Stimulated activated CD4-positive, alpha-beta T cell treated with anti-CD3 and anti-CD28 coated beads, TNF-alpha, amount 100 ng/mL, for 24 hours (primary cell): ENCODE measurements at places on chromosomes 5 and 9.

DNA sequence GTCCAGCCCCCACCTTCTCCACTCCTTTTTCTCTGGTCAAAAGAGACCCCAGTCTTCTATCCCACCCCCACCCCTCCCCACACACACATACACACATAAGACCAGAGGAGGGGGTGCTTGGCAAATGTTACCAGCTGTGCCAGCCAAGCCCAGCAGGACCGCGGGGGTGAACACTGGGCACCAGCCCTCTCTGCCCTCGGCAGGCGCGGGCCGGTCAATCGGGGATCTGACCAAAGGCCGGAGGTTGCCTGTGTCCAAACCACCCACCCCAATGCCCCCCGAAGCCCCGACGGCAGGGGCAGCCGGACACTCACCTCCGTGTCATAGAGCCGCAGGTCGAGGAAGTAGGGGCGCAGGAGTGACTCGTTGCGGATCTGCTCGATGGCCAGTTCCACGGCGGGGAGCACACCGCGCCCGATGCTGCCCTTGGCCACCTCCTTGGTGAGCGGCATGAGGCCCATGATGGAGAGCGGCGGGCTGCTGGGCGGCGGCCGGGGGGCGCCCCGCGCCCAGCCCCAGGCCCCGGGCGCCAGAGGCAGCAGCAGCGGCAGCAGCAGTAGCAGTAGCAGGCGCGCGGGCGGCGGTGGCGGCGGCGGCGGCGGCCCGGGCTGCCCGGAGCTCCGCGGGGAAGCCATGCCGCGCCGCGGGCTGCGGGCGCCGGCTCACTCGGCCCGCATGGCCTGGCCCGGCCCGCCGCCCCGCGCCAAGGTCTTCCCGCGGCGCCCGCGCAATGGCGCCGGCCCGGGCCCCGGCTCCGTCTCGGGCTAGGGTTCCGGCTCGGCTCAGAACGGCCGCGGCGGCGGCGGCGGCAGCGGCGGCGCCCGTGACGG is 417 bp downstream of the GABBR2 start:
- DNase-seq, result no peak

DNA sequence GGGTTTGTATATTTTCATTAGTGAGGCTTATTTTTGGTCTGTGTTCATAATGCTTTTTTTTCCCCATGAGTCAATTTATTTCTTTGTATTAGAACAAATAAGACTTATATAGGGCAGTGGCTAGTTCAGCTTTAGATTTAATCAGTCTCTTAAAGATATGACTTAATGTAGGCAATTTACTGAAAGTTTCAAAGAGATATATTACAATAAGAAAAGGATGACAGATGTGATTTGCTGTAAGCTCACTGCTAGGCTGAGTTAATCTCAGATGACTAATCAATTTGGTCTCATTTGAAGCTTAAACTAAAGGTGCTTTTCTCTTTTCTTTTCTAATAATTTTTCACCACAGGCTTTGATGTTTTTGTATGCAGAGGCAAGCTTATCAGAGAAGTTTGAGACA is 291.8 kb upstream of the DAP start:
- no peak for DNase-seq

DNA sequence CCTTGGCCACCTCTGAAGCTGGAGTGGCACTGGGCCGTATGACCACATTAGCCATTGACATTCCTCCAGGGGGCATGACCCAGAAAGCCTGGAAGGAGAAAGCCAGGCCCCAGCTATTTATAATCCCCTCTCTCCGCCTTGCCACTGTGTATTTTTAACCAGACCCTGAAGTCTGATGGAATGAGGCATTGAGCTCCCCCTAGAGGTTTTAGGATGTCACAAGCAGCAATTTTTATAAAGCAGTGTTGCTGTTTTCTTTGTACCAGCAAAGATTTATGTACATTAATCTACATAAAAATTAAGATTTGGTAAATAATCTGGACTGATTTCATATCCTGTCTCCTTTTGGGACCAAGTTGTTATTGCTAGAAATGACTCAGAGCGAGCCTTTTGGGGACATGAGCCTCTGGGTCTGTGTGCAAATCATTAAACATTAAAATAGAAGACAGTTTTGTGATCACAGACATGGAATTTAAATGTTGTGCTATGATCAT is 127.1 kb downstream of the TRIO start:
- no peak for DNase-seq

DNA sequence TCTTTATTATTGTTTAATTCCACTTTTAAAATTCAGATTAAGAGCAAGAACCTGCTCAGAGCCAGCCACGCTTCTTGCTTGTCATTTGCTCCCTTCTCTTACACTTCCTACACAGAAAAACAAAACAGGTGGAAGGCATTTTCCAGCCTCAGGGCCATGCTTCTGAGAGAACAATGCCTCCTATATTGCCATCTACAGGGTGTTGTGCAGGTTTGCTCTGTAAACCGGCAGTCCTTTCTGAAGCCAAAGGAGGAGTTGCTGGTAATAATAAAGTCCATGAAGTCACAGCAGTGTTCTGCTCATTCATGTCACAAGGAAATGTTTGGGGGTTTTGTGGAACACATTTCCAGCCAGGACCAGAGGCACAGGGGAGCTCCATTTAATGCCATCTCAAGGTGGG is 16.1 kb upstream of the PRLR start:
- no peak for DNase-seq

DNA sequence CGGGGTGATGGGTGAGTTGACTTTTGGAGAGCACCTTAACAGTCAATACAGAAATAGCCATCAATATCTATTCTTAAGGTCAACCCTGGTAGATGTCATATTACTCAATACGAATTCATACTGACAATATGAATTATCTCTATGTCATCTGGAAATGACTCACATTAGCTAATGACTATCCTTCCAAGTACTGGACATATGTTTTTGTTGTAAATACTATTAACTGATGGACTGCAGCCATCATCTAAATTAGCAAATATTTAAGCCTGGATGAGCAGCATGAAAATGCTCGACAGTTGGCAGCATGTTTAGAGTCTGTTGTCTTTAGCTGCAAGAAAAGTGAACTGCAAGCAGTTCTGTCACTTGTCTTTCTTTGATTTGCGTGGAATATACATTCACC is 19.6 kb upstream of the ISOC1 start:
- DNase-seq, result no peak

GRCh38 chr9:131539223-131539923 is 6.0 kb upstream of the PRRT1B start:
- no peak for DNase-seq

- no peak for DNase-seq
These were observed 409.4 kb upstream of the CTNND2 start for GRCh38 chr5:12313602-12314001.

DNA sequence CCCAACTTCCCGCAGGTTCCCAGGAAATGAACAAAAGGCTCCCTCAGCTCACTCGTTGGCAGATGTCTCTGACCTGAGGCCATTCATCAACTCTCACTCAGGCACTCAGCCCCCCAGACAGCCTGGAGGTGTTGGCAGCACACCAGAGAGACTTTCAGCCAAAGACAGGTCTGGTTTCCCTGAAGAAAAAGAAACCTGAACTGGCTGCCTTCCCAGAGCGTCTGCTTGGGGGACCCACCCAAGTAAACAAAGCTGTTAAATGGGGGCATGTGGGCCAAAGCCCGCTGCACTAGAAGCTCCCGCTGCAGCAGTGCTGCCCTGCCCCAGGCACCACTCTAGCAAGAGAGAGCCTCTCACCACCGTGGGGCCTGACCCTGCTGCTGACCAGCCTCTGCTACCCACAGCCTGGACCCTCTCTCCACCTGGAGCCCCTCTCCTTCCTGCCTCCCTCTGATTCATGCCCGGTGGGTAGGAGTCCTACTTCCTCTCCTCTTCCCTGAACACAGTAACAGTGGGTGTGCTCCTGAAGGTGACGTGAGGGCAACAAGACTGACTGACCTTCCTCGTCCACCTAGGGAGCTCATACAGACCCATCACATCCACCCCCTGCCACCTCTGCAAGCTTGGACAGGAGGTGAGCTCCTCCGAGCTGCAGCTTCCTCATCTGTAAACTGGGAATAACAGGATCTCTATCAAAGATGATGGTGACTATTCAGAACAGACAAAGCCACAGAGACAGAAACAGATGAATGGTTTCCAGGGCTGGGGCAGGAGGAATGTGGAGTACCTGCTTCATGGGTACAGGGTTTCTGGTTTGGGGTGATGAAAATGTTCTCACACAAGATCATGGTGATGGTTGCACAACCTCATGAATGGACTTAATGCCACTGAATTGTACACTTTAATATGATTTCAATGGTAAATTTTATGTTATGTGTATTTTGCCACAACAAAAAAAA is 31.0 kb upstream of the GABRP start:
- DNase-seq, result no peak

DNA sequence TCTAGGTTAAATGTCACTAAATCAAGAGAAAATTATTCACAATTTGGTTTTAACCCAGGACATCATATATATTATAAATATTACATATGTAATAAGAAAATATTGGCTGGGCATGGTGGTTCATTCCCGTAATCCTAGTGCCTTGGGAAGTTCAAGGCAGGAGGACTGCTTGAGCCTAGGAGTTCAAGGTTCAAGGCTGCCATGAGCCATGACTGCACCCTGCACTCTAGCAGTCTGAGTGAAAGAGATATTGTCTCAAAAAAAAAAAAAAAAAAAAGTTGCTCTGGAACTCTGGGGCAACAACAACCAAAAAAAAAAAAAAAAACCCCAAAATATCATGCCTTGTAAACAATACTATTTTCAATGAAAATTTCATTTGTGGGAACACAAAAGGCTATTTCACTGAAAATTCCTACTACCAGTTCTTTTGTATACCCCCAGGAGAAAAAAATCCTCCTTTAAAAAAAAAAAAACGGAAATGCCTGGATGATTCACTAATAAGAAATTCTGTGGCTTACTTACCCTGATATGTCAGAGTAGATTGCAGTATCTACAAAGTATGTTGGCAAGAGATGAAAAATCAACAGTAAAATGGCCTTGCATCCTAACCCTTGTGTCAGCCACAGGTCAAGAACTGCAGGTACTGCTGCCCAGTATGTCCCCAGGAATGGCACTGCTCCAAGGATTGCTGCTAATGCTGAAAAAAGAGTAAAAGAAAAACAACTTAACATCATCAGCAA is 22.6 kb upstream of the CTNNAL1 start:
- DNase-seq, result no peak

DNA sequence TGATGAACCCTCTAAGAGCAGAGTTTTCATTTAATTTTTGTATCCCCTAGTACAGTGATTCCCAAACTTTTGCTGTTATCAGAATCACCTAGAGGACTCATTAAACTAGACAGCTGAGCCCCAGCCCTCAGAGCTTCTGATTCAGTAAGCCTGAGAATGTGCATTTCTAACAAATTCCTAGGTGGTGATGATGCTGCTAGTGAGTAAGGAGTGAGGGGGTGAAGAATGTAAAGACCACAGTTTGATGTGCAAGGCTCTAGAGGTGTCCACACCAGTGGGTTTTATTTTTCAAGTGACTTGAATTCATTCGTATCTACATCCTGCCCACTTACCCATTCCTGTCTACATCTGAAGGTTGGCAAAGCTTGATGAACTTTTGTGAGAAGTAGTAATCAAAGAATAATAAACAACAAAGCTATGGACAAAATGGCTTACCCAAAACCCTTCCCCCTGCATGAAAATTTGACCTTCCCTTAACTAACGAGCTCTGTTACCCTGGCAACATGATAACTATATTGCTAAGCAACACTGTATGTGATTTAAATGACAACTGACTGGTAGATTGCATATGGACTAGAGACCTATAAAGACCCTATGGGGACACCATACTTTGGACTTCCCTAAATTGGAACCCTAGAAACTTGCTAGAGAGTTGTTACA is 35.2 kb downstream of the DTWD2 start:
- no peak for DNase-seq

DNA sequence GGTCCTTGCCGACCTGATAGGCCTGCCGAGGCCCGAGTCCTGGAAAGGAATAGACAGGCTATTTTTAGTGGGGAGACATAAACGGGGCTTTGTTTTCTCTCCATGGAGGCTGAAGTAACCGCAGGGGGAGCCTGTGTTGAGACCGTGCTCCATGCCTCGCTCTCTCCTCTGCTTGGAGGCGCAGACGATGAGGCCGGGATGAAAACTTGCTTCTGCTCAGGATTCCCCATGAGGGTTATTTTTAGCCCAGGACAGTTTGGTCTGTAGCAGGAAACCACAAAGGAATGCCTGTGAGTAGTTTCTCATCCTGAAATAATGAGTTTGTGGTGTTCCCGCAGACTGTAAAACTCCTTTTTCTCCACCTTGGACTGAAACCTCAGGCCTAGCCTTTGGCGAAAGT is 81.9 kb upstream of the RARS1 start:
- no peak for DNase-seq

GRCh38 chr9:136696502-136696901 is 9.2 kb upstream of the AGPAT2 start:
- no peak for DNase-seq

- no peak for DNase-seq
These were observed 59.5 kb upstream of the UBAC1 start for GRCh38 chr9:136020671-136021070.

DNA sequence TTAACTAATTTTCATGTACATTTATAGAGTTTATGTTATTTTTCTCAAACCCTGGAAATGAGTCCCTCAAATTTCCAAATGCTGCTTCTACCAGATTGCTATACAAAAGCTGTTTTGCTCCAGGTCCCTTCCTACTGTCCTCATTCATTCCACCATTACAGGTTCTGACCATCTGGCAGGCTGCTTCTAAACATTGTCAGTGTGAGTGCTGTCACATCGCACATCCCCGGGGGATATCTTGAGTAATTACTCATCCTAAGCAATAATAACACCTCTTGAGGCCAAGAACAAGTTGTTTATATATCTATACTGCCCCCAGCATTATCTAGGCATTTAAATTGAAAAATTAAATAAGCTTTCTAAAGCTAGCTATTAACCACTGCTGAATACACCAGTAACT is 1675.3 kb upstream of the CDH6 start:
- DNase-seq, result no peak

GRCh38 chr5:72110394-72111013 is 3.2 kb downstream of the MAP1B start:
- no peak for DNase-seq

- no peak for DNase-seq
These were observed 386.1 kb upstream of the KIF2A start for GRCh38 chr5:61919920-61920319.

DNA sequence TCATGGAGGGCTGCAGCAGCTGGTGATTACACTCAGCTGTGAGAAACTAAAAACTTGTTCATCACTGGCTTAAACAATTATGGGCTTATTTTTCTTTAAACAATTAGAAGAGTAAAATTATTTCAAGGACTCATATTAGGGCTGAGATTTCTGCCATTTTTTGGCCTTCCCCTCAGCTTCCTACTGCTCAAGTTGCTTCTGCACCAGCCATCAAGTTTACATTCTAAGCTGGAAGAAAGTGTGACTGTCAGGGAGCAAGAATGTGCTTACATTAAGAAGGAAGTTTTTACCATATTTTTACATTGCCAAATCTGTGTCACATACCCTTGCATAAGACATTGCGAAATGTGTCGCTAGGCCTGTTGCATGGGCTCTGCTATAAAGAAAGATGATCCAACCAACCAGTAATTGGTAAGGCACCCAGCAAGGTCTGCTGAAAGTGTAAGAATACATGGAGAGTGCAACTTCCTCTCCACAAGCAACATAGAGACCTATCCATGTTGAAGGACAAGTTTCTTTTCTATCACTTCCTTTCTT is 260.3 kb upstream of the CDH10 start:
- DNase-seq, result no peak

- DNase-seq, result no peak
These were observed 375.6 kb upstream of the CLINT1 start for GRCh38 chr5:158234323-158235158.

- DNase-seq, result no peak
These were observed 14.8 kb downstream of the PDGFRB start for GRCh38 chr5:150140830-150141229.
